Fibroblast of skin of left biceps (primary cell): ENCODE measurements at places on chromosomes 7 and 10.

- no peak for DNase-seq
Observed at GRCh38 chr7:25795824-25796235, 356.2 kb upstream of the NFE2L3 start.

- no peak for DNase-seq
Observed at GRCh38 chr7:128833946-128834325, 3.7 kb downstream of the FLNC start.

GRCh38 chr7:35993113-35993512 is 159.9 kb upstream of the EEPD1 start:
- no peak for DNase-seq

DNA sequence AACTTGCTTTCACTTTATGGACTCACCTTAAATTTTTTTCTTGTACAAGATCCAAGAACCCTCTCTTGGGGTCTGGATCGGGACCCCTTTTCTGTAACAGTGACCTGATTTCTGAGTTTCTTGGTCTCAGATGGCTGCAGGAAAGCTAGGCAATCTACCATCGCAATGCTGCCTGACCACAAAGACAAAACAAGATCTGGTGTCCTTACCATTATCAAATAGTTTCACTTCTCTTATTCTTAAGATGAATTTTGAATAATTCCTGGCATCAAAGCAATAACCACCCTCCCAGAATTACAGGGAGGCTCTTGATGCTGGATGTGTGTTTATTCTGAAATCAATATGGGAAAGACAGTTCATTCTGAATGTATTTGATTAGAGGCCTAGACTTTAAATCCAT is 77.4 kb upstream of the FRMD4A start:
- no peak for DNase-seq

GRCh38 chr10:123865880-123866279 is 25.7 kb downstream of the CPXM2 start:
- DNase-seq = no peak

DNA sequence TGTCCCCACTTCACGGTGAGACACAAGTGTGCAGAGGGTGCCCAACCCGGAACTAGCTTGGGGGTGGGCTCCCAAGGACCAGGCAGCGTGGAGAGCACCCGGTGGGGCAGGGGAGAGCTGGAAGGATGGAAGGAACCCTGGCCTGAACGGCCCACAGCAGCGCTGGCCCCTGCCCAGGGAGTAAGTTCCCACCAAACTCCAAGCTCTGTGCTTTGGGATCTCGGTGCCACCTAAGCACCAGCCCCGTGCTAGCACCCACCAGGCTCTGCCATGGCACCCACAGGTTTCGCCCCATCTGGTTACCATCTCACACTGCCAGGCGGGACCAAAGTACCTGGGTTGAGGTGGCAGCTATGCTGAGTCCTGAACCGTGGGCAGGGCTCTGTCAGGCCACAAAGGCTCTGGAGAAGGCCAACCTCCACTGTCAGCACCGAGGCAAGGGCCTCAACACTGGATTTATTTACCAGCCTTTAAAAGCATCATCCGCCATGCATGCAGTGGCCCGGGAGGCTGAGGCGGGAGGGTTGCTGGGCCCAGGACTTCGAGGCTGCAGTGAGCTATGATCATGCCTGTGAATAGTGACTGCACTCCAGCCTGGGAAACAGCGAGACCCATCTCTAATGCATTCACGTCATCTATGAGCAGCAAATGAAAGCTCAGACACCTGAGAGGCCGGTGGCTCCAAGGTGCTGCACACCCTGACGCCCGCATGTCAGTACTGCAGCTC is 16.0 kb downstream of the GPER1 start:
- DNase-seq = no peak

GRCh38 chr7:75617634-75618234 is 121.0 kb downstream of the HIP1 start:
- DNase-seq = no peak

- DNase-seq = no peak
Observed at GRCh38 chr10:77533887-77534278, 103.7 kb downstream of the KCNMA1 start.

- DNase-seq = no peak
Observed at GRCh38 chr10:113695691-113696090, 16.0 kb downstream of the CASP7 start.

GRCh38 chr10:75922435-75922834 is 491.0 kb downstream of the LRMDA start:
- no peak for DNase-seq

GRCh38 chr10:48626447-48626846 is 21.6 kb upstream of the ARHGAP22 start:
- no peak for DNase-seq

DNA sequence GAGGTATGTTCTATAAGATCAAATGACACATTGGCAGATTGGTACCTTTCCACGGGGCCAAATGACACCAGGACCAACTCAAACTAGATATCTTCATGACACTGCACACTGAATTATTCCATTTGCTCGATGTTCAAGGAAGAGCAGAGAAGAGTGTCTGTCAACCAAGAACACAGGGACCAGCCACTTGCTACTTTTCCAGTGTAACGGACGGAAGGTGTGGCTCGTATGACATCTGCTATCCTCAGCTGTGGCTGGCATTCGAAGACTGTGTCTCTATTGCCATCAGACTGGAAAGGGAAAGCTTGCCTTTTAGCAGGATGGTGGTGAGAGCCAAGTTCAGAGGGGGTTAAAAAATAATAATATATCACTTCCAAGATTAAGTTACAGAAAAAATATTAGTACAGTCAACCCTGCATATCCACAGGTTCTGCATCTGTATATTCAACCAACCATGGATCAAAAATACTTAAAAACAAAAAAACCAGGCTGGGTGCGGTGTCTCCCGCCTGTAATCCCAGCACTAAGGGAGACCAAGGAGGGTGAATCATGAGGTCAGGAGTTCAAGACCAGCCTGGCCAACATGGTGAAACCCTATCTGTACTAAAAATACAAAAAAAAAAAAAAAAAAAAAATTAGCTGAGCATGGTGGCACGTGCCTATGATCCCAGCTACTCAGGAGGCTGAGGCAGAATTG is 237.1 kb downstream of the PRPF18 start:
- no peak for DNase-seq

DNA sequence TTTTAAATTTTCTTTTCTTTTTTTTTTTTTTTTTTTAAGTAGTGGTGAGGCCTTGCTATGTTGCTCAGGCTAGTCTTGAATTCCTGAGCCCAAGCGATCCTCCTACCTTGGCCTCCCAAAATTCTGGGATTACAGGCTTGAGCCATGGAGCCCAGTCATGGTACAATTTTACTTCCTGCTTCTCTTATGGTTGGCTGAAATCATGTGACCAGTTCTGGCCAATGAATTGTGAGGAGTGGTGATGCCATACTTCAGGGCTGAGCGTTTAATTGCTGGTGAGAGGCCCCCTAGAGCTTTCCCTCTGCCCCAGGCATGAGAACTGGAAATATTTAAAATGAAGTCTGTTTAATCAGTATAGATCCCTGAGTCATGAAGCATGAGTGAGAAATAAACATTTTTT is 22.2 kb upstream of the BAIAP2L1 start:
- no peak for DNase-seq

DNA sequence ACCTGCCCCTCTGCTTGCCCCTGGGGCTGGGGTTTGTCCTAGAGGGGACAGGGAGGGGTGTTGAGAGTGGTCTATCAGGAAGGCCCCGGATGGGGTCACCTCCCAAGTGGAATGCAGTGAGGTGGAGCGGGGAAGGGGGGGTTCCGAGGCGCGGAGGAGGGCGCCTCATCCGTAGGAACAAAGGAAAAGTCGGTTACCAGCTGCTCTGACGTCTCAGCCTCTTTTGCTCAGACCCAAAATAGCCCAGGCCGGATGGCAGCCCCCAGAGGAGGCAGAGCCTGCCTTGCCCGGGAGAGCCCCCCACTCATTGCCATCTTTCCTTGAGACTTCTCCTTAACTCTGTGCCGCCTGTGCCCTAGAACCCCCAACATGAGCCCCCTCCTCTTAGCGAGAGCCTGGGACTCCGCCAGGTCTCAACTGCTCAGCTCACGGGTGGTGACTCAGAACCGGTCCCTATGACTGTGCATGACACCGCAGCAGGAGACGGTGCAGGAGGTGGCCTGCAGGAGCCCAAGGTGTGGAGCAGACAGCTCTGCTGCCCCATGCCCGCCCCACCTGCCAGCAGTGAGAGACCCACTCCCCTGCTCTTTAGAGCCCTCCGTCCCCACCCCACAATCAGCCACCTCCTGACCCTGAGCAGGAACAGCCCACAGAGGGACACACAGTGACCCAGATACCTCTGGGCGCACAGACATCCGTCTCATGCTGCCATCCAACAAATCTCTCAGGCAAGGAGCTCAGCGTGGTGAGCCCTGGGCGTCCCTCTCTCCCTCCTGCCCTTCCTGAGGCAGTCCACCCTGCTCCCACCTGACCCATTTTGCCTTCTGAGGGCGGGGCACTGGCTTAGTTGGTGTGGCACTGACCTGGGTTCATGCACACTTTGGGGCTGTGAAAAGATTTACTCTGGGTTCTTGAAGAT is 13.1 kb downstream of the STX1A start:
- DNase-seq = no peak

DNA sequence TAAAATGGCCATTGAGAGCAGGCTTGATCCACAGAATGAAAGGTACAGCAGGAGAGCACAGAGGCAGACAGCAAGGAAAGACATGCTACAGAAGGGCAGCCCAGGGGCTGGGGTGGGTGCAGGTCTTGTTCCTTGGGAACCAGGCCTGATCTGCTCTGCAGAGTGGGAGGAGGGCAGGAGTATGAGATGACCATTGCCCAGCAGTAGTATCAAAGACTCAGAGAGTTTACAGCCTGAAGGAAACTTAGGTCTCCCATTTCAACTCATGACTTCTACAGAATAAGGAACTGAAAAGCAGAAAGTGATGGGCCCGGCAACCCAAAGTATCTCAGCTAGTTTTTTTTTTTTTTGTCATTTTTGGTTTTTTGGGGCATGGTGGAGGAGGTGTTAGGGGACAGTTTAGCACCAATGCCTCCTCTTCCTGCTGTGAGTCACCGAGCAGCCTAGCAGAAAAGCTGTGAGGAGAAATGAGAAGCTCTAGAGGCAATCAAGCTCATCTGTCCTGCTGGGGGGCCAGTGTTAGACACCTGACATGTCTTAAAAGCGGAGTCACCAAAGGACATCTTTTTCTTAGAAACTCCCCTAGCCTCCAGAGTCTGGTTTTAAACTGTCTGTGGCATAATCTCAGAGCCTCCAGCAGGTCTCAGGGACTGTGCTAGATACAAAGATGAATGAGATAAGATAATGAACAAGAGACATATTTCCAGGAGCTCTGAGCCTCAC is 34.3 kb upstream of the HERPUD2 start:
- no peak for DNase-seq

- DNase-seq = no peak
Observed at GRCh38 chr7:47381134-47381495, 200.8 kb downstream of the TNS3 start.

DNA sequence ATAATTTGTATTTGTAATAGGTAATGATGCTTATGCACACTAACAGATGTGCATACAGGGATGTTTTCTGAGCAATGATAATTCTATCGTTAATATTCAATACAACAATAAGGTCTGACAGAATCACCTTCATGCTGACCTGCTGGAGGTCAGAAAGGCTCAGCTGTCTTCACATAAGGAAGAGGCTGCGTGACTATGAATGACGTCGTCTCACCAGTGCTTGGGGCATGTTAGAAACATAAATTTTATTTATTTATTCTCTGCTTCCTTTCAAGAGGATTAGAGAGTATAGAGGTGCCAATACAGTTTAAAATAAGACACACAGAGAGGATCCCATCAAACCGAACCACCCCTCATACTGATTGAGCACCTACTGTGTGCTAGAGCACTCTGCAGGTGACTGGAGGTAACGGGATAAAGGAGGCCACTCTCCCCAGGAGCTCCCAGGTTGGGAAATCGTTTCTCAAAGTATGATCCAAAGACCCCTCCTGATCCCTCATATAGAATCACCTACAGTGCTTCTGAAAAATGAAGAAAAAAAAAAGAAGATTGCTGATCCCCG is 265.6 kb upstream of the NPVF start:
- no peak for DNase-seq

GRCh38 chr10:71999360-72000072 is 35.3 kb downstream of the CHST3 start:
- peak; percentile 35 for DNase-seq

DNA sequence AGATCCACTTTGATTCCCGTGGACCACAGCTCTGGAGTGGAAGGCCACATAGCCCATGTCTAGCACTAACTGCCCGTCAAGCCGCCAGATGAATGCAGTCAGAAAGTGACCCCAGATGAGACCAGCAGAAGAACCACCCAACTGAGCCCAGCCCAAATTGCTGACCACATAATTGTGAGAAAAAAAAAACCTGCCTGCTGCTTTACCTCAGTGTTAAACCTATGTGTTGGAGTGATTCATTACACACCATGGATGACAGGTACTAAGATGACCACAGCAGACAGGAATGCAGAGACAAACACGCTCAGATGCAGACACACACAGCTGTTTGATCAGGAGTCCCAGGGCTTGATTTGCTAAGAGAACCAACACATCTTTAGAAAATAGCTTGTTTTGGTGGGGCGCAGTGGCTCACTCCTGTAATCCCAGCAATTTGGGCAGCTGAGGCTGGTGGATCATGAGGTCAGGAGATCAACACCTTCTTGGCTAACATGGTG is 168.1 kb upstream of the PPP2R2D start:
- no peak for DNase-seq

GRCh38 chr10:123323884-123324283 is 169.7 kb downstream of the BUB3 start:
- DNase-seq = no peak

DNA sequence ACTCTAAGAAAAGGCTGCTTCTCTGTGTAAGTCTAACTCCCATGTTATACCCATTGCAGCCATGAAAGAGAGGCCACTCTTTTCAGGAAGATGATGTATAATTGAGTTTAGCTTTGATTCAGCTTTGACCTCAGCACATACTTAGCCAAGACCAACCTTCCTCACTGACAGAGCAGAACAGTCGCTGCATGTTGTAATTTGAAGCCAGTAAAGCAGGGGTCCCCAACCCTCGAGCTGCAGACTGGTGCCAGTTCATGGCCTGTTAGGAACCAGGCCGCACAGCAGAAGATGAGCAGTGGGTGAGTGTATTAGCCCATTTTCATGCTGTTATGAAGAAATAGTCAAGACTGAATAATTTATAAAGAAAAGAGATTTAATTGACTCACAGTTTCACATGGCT is 223.9 kb downstream of the GPR158 start:
- no peak for DNase-seq

GRCh38 chr10:28177944-28178637 is 124.8 kb downstream of the MPP7 start:
- DNase-seq = no peak

- no peak for DNase-seq
Observed at GRCh38 chr7:30828591-30828990, 57.4 kb downstream of the MINDY4 start.

- DNase-seq = no peak
Observed at GRCh38 chr10:71774916-71775702, 1.8 kb upstream of the VSIR start.

GRCh38 chr7:129084801-129085551 is 30.1 kb upstream of the TNPO3 start:
- DNase-seq = no peak

GRCh38 chr7:133853706-133854276 is 273.3 kb upstream of the LRGUK start:
- DNase-seq = peak; percentile 76

GRCh38 chr10:121510201-121510771 is 88.0 kb downstream of the FGFR2 start:
- DNase-seq = no peak

- DNase-seq = no peak
Observed at GRCh38 chr10:116608686-116609594, 11.8 kb upstream of the PNLIPRP2 start.

- DNase-seq = no peak
Observed at GRCh38 chr7:132403465-132404110, 172.7 kb downstream of the PLXNA4 start.

GRCh38 chr10:128286762-128287500 is 160.7 kb upstream of the MKI67 start:
- no peak for DNase-seq
